SJCRH30 (cell line): ENCODE measurements at places on chromosomes 6 and 20.

DNA sequence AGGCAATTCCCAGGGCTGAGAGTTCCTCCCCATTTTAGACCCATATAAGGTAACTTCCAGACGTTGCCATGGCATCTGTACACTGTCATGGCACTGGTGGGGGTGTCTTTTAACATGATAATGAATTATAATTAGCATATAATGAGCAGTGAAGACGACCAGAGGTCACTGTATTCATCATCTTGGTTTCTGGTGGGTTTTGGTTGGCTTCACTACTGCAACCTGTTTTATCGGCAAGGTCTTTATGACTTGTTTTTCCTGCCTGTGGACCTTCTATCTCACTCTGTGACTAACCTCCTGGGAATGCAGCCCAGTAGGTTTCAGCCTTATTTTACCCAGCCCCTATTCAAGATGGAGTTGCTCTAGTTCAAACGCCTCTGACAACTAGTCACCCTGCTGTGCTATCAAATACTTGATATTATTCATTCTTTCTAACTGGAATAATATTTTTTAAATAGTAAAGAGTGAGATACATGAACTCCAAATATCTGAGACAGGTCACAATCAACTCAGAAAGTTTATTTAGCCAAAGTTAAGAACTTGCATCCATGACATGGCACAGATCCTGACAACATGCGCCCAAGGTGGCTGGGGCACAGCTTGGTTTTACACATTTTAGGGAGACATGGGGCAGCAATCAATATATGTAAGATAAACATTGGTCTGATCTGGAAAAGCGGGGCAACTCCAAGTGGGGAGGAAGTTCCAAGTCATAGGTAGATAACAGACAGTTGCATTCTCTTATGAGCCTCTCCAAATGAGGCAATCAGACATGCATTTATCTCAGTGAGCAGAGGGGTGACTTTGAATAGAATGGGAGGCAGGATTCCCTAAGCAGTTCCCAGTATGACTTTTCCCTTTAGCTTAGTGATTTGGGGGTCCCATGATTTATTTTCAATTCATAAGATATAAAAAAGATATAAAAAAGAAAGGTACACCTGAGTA is 1.2 kb upstream of the UFL1 start:
- DNase-seq = peak; percentile 10

GRCh38 chr20:347317-347639 is 367 bp downstream of the NRSN2 start:
- DNase-seq = no peak

GRCh38 chr6:13014504-13015378 is 298.2 kb downstream of the PHACTR1 start:
- no peak for DNase-seq

- no peak for DNase-seq
Observed at GRCh38 chr6:159665868-159666635, 27.0 kb downstream of the SOD2 start.

GRCh38 chr6:77055711-77056110 is 407.6 kb downstream of the HTR1B start:
- DNase-seq = peak; percentile 24

- DNase-seq = no peak
Observed at GRCh38 chr20:9571783-9572182, 57.4 kb downstream of the LAMP5 start.

DNA sequence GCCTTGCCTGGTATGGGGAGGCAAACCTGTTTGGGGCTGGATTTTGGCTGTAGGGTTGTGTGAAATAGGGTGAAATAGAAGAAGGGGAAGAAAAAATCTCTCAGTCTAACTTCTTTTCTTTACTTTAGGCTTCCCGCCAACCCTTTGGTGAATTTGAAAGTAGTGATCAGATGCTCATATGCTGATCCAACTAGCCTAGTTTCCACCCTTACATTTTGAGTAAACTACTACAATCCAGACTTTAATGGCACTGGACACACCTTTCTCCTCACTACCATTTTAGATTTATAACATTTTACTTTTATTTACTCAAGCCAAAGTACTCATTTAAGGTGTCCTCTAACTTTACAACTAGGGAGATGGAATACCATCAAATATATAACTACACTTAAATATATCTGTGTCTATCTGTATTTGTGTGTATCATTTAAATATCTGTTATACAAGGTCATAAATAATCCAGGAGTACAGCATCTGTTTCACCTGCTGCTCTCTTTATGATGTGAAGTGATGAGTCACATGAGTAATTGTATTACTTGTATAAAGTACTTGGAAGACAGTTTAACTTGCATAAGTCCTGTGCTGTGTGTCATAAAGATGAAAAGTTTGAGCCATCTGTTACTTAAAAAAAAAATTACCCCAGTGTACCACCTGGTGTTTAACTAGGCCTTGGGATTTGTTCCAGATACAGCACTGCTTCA is 172.1 kb downstream of the CDKAL1 start:
- no peak for DNase-seq

GRCh38 chr20:47606414-47606982 is 104.8 kb downstream of the NCOA3 start:
- DNase-seq = no peak

GRCh38 chr20:6482486-6482885 is 285.0 kb upstream of the BMP2 start:
- no peak for DNase-seq

DNA sequence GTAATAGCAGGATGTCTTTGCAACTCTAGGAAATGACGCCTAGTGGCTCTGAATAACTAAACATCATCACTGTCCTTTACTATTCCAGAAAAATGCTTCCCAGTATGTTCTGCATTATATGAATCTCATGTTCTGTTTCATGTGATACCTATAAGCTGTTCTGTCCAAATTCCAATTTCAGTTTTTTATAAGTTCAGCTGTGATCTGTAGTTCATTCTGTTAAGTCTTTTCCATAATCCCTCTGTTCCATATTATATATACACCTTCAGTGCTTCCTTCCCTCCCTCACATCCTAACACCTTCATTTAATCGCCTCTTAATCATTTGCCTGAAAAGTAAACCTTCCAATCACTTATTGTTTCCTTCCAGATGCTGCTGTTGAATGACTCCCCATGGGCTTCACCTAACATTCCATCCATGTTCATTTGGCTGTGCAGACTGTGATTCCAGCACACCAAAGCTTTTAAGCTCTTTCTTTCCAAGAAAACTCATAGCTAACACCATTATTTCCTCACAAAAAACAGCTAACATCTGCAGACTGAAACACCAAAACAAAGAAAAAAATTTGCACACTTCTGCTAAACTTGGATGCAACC is 18.6 kb downstream of the HMGCLL1 start:
- no peak for DNase-seq

- no peak for DNase-seq
Observed at GRCh38 chr20:50107796-50108331, 5.1 kb downstream of the UBE2V1 start.

GRCh38 chr20:60062431-60063047 is 104.3 kb downstream of the CDH26 start:
- no peak for DNase-seq
